ENCODE measurements at places on chromosomes 1 and 21. TPM values are rescaled to one million over a fixed set of nuclear protein-coding genes. Genes with fewer than 3 reads are reported as not detected.

DNA sequence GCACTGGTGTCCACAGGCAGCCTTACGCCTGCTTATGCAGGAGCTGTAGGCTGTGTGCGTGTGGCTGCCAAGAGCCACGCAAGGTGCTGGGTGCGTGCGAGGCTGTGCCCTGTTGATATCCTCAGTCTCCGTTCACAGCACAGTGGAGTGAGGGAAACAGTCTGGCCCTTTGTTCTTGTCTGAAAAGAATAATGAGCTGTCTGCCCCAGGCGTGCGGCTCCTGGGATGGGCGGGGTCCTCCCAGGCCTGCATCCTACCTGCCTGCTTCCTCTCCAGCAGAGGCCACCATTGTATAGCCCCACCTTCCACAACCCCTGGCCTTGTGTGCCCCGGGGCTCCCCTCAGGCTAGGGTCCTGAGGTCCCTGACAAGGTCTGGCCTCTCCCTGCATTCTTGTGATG, 47.0 kb upstream of the KDM4A start:
- no peak for DNase-seq

The RAB3B gene
- 0.02 TPM for total RNA-seq

GRCh38 chr21:46068516-46069079, 29.3 kb upstream of the COL6A2 start:
- DNase-seq: no peak

- no peak for DNase-seq
These were observed 39.5 kb upstream of the CASZ1 start for GRCh38 chr1:10835822-10836421.

DNA sequence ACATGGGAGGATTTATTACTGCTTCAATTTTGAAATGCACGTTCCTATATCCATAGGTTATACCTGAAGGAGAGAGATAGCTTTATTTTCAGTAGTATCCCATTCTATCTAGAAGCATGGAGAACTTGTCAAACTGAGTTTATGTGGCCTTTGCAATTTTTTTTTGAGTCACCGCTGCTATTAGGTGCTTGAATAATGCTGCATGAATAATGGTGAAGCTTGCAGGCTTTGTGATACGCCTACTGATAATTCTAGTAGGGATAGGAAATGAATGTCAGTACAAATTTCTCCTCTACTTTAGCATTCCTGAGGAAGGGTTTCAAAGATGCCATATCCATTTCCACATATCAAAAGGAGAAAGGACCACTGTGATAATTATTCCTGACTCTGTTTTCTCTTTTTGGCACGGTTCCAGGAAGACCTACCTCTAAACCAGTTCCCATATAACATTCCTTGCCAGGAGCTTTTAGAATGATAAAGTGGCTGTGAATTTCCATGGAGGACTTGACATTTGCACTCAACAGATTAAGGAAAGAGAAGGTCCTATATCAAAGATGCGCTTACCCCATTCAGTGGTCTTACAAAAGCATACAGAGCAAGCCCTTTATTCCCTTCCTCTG, 83.5 kb downstream of the SPATA46 start:
- no peak for DNase-seq

The PRRX1 gene
- total RNA-seq: not detected

DNA sequence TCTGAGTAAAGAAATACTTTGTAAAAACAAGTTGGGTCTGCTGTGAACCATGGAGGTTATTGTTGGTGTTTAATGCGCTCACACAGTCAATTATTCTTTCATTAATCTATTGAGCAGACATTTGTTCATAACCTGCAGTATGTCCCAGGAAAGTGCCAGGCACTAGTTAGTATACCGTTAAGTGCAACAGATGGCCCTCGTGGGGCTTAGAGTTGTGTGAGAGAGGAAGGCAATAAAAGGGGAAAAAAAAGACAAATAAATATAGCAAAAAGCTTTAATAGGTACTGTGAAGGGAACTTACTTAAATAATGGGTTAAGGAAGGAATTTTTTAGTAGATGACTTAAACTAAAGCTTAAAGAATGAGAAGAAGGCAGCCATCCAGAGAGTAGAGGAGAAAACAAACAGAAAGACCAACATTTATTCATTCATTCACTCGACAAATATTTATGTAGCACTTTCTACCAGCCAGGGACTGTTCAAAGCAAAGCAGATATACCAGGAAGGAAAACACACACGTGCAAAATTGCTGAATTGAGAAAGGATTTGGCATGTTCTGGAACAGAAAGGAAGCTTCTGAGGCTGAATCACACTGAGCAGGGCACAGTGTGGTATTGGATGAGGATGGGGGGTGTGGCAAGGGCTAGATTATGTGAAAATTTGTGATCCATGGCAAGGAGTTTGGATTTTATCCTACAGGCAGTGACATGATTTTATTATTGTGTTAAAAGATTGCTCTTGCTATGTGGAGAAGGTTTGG, 296.1 kb upstream of the SGIP1 start:
- DNase-seq: no peak

DNA sequence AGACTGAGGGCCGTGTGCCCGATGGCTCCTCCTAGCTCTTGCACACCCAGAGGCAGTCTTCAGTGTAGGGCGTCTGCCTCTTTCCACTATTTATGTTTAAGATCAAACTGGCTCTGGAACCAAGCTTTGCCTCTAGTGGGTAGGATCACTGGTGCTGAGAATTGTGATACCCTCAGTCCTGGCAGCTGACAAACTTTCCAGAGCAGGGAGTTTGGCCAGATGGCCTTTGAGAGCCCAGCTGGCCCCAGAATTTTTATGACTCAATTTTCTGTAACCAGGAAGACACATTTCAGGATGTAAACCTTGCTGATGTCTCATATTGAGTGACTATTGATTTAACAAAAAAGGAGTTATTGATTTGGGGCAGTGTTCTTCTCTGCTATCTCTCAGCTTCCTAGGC, 6.7 kb downstream of the COQ8A start:
- no peak for DNase-seq

The DCAF6 gene
- 21.9 TPM for total RNA-seq

DNA sequence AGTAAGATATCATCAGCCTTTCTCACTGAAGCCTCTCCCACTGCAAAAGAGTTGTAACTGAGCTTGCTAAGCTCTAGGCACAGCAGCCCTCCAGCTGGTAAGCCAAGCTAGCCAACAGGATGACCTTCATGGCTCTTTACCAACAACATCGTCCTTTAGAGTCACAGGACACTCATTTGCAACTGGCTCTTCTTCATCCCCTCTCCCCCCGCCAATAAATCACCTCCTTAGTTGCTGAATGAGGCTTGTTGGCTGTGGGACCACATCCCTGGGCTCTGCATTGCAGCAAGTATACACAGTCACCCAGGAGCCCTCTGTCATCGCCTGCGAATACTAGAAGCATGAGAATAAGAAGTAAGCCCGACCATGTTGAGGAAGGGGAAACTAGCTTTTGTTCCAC, 16.0 kb upstream of the ZNF697 start:
- no peak for DNase-seq

- no peak for DNase-seq
These were observed 586.5 kb downstream of the PTBP2 start for GRCh38 chr1:97308131-97308530.

DNA sequence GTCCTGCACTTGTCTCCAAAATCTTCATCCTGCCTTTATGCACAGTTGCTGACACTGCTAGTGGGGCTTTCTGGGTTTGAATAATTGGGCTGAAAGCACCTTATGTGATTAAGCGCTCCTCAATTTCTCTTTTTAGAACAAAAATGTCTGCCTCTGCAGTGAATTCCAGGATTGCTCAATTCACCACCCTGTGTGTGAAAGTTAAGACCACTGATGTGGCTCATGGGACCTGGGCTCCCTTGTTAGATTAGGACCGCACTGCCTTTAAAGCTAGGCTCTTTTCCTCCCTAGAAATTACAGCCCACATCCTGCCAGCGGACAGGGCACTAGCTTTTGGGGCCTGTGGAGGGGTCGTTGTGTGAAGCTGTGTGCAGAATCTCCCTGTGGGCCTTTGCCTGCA, 18.8 kb downstream of the KIAA1614 start:
- no peak for DNase-seq

The TENT5C gene
- total RNA-seq: 13.3 TPM

DNA sequence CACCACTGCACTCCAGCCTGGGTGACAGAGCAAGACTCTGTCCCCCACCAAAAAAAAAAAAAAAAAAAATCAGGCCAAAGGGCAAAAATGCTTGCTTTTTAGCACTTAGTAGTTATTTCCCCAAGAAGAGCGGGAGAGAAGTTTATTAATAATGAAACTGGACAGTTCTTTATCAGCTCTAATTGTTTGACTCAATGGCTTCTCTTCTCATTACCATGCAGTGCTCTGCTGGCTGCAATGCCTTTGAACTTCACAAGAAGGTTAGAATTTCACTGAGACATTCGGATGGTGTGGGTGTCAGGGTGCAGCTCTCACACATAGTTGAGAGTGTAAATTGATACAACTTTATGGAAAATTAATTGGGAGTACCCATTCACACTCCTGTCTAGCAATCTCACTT, 63.7 kb downstream of the EDARADD start:
- DNase-seq: no peak

DNA sequence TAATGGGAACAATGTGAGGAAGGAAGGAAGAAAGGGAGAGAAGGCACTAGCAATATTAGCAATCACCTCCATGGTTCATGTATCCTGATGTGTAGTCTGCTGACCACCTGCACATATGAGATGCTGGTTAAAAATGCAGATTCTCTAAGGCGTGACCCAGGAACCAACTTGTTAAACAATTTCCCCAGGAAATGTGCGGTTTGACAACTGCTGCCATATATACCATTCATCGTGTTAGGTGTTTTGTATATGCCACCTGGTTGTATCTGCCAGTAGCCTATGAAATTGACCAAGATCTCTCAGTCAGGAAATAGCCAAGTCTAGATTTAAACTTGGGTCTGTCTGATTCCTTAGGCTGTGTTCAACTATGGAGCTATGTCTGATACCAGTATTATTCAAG, 4.1 kb downstream of the SEMA4A start:
- DNase-seq: no peak

DNA sequence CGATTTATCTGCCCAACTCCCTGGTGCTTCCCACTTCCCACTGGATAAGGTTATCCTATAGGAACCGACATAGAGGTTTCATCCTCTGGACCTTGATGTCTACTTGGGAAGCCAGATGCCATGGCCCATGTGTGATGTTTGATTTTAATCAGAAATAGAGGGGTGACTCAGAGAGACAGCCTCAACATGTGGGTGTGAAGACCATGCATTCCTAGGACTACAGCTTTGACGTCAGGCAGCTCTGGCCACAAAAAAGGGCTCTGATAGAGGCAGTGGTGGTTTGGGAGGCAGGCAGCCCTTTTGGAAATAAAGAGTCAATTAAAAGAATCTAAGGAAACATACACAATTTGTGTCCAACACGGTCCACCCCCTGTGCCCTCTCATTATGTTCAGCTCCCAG, 5.2 kb upstream of the SH2D2A start:
- DNase-seq: no peak

GRCh38 chr1:92538048-92538412, 51.3 kb upstream of the GFI1 start:
- DNase-seq: peak; percentile 32

GRCh38 chr1:195597891-195598290, 1010.3 kb downstream of the KCNT2 start:
- no peak for DNase-seq

GRCh38 chr1:34721646-34722355, 33.0 kb upstream of the GJB5 start:
- no peak for DNase-seq

GRCh38 chr1:91022518-91022929, 689 bp upstream of the ZNF644 start:
- no peak for DNase-seq

- peak; percentile 29 for DNase-seq
These were observed 8.9 kb upstream of the CELSR2 start for GRCh38 chr1:109240158-109241152.

- no peak for DNase-seq
These were observed 167.2 kb upstream of the POU3F1 start for GRCh38 chr1:38213646-38214434.

The MNDA gene
- total RNA-seq: not detected

The GPR25 gene
- not detected for total RNA-seq

The CSF3R gene
- 0.32 TPM for total RNA-seq

- no peak for DNase-seq
These were observed 9.1 kb downstream of the GALNT2 start for GRCh38 chr1:230076121-230076520.

GRCh38 chr1:153343811-153344717, 4.6 kb downstream of the PGLYRP4 start:
- no peak for DNase-seq

The CHIA gene
- not detected for total RNA-seq

- DNase-seq: no peak
These were observed 32.1 kb downstream of the NAV1 start for GRCh38 chr1:201570886-201571624.

DNA sequence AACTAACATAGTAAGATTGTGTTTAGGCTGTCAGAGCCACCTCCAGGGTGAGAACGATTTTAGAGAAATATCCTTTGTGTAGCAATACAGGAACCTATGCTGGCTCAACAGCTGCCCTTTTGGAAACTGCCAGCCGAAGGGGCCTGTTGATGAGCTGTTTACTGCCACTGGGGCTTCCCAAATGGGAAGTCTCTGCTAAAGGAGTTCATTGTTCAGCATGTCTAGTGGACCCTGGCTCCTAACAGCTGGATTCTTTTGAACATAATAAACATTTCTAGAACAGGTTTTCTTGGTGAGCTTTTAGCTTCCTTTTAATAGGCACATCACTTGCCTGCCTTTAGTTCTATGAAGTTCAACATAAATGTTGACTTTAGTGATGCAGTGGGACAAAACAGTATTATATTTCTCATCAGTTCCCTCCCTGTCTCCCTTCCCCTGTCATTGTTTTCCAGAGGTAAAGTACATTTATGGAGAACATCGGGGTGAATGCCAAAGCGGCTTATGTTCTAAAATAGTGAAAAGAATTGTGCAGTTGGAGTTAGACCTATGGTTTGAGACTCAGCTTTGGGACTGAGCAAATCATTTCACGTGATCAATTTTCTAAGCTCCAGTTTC, 57.4 kb downstream of the UCK2 start:
- DNase-seq: no peak

- no peak for DNase-seq
These were observed 58.5 kb downstream of the EXTL2 start for GRCh38 chr1:100835866-100836842.

GRCh38 chr1:113178106-113178505, 105.1 kb downstream of the LRIG2 start:
- DNase-seq: no peak

The GNAT2 gene
- not detected for total RNA-seq

GRCh38 chr1:25001125-25001915, 71.2 kb upstream of the RUNX3 start:
- DNase-seq: no peak

- no peak for DNase-seq
These were observed 2.6 kb downstream of the CROCC start for GRCh38 chr1:16924216-16924918.
